ENCODE measurements at places on chromosomes 5 and 9. TPM values are rescaled to one million over a fixed set of nuclear protein-coding genes. Genes with fewer than 3 reads are reported as not detected.

The SH3TC2 gene
- 4.9 TPM for polyA plus RNA-seq

The FGFR4 gene
- 1.5 TPM for polyA plus RNA-seq

The ARID3C gene
- not detected for polyA plus RNA-seq

The DIMT1 gene
- polyA plus RNA-seq = 12.7 TPM

The GMCL2 gene
- polyA plus RNA-seq = not detected
